ENCODE measurements at places on chromosomes 7 and 10.

- DNase-seq = no peak
Observed at GRCh38 chr7:100111914-100112313, 7.2 kb downstream of the TAF6 start.

DNA sequence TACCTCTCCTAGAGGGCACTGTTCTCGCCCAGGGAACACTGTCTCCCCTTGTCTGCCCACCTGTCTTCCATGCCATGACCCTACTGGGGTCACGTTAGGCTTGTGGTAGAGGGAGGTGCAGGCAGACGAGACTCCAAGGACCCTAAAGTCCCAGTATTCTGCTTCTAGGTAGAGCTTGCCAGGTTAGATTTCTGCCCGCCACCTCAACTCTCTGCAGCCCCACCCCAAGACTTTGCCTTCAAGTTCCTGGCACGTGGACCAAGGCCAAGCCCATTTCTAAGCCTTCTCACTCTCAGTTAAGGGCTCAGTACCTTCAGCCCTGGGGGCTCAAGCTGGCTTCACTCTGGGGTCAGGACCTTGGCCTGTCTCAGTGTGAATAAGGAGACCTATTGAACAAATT lies 16.1 kb downstream of the PRKAG2 start:
- DNase-seq = no peak

DNA sequence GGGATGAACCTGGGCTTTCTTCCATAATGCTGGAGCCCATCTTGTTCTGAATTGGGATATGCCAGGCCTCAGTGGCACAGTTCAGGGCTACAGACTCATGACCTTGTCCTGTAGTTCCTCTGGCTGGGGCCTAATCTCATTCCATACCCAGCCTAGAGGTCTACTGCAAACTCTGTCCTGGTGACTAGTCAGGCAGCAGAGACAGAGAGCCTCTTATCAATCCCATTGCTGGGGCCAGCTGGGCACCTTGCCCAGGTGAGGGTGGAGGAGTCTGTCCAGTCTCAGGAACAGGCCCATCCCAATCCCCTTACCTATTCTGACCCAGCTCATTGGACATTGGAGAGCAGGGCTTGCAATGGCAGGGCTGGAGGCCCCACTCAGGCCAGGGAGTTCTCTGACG lies 28.0 kb upstream of the COMTD1 start:
- DNase-seq = no peak

GRCh38 chr10:124906551-124907001 lies 35.3 kb upstream of the ZRANB1 start:
- DNase-seq = no peak

DNA sequence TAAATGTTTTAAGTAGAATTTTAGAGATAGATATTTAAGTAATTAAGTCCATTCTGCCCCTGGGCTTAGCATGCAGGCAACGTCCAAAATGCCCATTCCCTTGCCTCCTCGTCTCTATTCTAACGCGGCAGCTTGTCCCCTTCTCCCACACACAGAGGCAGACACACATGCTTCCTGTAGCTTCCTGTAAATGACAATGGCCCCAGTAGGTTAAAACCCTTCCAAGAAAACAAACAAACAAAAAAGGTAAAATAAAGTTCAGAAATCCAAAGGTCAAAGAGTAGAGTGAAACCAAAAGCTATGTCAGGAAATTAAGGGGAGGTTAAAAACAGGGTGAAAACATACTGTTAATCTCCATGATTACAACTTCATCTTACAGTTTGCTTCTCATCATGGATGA lies 857.6 kb downstream of the GATA3 start:
- no peak for DNase-seq

- peak; percentile 29 for DNase-seq
Observed at GRCh38 chr7:45973725-45974532, 52.9 kb upstream of the IGFBP3 start.

DNA sequence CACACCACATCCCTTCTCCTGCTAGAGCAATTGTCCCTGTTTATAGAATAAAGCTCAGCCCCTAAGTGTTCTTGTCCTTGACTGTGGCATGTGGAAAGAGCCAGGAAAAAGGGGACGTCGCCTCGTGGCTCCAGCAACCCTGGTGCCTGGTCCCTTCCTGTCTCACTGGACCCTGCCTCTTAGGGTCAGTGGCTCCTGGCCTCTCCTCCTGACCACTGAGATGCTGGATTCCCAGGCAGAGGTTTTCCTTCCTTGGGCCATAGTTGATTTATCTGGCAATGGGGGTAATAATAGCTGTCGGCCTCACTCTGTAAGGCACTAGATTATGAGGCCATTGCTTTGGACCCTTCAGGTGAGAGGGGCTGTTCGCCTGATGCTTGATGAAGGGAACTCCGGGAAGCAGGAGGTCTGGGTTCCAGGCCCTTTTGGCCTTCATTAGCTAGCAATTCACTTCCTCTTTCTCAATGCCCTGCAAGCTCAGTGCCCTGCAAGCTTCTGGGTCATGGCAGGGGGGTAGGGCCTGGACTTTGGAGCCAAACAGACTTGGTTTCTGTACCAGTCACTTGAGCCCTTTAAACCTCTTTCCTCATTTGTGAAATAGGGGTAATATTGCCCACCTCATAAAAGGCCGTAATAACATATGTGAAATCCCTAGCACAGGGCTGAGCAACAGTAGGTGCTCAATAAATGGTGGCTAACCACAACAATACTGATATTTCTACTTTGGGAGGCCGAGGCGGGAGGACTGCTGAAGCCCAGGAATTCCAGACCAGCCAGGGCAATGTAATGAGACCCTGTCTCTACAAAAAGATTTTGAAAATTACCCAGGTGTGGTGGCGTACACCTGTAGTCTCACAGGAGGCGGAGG lies 1.1 kb downstream of the ASL start:
- DNase-seq = no peak

- no peak for DNase-seq
Observed at GRCh38 chr7:28328146-28328545, 84.2 kb upstream of the CREB5 start.

- peak; percentile 5 for DNase-seq
Observed at GRCh38 chr10:66982792-66983474, 57.1 kb downstream of the LRRTM3 start.

DNA sequence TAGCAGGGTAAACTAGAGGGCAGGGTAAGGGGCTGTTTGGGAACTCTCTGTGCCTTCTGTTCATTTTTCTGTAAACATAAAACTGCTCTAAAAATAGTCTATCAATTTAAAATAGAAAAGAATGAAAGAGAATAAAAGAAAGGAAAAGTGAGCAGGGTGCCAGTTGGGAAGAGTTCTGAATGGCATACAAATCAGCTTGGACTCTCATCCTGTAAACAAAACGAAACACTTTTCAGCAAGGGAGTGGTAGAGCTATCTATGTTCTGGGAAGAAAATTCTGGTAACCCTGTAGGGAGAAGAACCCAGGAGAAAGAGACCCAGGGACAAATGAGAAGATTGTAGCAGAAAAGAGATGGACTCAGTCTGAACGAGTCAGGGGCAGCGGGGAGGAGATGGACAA lies 24.6 kb downstream of the SCRN1 start:
- DNase-seq = no peak

DNA sequence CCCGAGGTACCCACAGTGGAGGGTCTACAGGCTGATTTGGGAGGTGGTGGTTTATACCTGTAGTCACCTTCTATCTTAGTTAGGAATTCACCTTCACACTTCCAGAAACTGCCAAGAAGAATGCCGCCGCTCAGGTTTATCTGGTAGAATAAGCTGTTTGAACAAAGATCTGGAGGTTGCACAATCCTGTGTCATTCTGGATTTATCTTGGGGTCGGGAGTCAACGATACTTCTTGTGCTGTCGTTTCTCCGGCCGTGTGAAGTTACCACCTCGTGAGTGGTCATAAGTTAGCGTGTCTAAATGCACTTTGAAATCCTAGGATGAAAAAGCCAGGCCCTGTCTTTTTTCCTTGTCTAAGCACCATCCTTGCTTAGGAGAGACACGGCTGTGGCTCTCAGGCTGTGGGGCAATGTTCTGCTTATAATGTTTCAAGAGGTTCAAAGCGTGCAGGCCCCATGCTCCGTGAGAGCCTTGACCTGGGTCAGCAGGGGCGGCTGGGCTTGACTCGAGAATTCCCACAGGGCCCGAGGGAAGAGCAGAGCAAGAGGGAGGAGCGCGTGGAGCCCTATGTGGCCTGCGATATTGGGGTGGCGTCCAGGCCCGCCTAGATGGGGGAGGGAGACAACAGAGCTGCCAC lies 35.5 kb downstream of the GRIFIN start:
- no peak for DNase-seq

DNA sequence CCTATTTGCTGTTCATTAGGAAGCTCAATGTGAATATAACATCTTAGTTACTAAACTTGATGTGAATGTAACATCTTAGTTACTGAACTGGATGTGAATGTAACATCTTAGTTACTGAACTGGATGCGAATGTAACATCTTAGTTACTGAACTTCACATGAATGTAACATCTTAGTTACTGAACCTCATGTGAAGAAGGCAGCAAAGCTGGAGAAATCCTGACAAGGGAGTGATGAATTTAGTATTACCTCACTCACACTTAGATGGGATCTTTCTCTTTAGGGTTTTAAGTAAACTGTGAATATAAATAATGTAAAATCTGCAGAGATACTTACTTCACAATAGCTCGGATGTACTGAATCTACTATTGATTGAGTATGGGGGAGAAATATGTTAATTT lies 73.6 kb downstream of the ETV1 start:
- DNase-seq = no peak

- no peak for DNase-seq
Observed at GRCh38 chr10:7070950-7071349, 339.9 kb downstream of the SFMBT2 start.

GRCh38 chr7:50852901-50853300 lies 70.2 kb upstream of the GRB10 start:
- DNase-seq = no peak

GRCh38 chr10:97882142-97883091 lies 32.8 kb downstream of the GOLGA7B start:
- no peak for DNase-seq

DNA sequence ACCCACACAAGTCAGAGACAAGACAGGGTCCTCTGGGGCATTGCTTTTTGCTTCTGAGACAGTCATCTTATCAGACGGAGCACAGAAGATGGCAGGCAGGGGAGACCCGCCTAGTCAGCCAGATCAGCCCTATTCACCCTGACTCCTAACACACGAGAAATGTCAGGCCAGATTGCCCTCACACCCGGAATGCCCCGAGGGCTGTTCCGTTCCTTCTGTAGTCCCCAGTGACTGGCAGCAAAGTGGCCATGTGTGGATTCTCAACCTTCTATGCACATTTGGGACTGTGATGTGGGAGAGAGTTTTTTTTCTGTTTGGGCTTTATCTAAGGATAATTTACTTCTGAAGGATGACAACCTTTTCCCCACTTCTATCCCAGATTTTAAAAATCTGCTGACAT lies 35.5 kb upstream of the TBX20 start:
- no peak for DNase-seq

GRCh38 chr7:101558742-101559325 lies 70.3 kb downstream of the MYL10 start:
- DNase-seq = no peak

DNA sequence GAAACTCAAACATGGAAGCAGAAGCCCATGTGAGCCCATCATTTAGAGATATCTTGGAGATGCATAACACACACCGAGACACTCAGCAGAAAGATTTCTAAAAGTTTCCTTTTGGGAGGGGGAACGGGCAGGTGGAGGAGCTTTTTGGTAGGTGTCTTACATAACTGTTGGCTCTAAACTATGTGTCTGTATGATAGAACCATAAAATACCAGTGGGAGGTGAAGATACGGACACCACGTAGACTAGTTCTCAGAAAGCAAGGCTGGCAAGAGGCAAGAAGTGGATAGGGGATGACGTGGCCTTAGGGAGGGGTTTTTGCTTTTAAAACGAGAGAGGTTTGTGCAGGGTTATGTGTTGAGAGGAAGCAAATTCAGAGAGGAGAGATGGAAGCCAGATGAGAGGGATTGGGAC lies 36.5 kb downstream of the IL15RA start:
- DNase-seq = no peak

- no peak for DNase-seq
Observed at GRCh38 chr7:112855227-112855626, 65.0 kb upstream of the TMEM168 start.

GRCh38 chr7:120168066-120168465 lies 104.9 kb upstream of the KCND2 start:
- no peak for DNase-seq

DNA sequence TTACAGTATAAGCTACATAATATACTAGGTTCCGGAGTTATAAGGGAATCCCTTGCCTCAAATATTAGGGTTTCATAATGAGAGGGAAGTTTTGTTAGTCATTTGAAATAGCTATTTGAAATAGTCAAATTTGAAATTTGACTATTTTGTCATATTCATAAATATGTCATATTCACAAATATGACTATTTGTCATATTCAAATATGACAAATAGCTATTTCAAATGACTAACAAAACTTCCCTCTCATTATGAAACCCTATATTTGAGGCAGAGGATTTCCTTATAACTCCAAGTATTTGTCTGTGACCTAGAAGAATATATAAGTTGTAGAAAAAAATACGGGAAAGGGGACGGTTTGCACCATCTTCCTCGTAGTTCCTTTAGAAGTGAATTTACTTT lies 76.6 kb downstream of the HDAC9 start:
- no peak for DNase-seq

DNA sequence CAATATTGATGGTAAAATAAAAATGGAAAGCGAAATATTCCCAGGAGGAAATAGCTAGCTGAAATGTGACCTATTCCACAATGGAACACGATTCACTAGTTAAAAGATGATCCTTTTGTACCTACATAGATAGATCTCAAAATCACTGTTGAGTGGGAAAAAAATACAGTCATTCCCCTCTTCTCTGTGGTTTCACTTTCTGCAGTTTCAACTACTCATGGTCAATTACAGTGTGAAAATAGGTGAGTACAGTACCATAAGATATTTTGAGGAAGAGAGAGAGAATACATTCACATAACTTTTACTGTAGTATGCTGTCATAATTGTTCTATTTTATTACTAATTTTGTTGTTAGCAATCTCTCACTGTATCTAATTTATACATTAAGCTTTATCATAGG lies 56.0 kb upstream of the COL13A1 start:
- DNase-seq = no peak

DNA sequence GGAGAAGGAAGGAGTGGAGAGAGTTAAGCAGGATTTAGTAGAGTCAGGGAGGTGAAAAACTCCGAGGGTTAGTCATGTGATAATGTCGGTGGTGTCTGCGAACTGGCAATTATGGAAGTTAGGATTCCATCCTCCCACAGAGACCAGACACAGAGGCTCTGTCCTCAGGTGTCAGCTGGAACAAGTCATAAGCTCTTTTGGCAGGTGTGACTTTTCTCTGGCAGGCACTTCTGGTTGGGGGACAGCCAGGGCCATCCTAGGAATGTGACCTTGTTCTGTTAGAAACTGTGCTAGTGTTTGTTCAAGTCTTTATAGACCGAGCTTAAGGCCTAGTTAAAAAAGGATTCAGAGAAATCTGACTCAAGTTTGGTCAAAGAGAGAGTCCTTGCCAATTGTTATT lies 371.0 kb downstream of the DPP6 start:
- no peak for DNase-seq

DNA sequence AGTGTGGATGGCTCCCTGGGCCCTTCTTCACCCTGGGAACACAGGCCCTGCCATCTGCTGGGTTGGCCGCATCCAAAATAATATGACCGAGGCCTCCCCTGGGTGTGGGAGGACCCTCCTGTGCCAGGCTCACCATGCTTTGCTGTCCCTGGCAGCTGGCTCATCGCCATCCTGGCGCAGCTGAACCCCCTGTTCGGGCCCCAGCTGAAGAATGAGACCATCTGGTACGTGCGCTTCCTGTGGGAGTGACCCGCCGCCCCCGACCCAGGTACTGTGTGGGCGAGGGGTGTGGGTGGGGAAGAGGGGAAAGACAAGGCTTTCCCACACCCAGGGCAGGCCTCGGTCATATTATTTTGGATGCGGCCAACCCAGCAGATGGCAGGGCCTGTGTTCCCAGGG lies 4.8 kb downstream of the ATP6V0E2 start:
- DNase-seq = no peak

- no peak for DNase-seq
Observed at GRCh38 chr7:138342990-138343389, 117.1 kb upstream of the TRIM24 start.

All from caudate nucleus (tissue), 63 donors.